ENCODE measurements at places on chromosomes 11 and 22.

- peak; percentile 21 for DNase-seq
These were observed 147.3 kb downstream of the CCDC34 start for GRCh38 chr11:27215471-27216269.

- DNase-seq = no peak
These were observed 54.0 kb downstream of the SLC36A4 start for GRCh38 chr11:93143800-93144199.

DNA sequence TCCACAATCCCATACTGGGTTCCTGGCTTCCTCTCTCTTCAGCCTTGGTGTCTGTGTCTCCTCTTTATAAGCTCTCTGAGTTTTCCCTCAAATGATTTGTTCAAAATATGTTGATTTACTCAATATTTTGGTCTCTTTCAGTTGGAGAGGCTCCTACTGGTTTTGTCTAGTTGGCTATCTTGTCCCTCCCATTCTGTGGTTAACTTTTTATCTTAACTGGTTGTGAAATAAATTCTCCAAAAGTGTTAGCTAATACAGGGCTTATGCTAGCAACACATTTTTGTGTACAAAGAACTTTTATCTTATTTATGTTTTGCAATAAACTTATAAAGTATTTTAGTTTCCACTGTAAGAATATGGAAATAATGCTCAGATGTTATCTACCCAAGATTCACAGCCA is 200.9 kb downstream of the AASDHPPT start:
- DNase-seq = no peak

- DNase-seq = no peak
These were observed 23.9 kb downstream of the SLC22A12 start for GRCh38 chr11:64614917-64615316.

DNA sequence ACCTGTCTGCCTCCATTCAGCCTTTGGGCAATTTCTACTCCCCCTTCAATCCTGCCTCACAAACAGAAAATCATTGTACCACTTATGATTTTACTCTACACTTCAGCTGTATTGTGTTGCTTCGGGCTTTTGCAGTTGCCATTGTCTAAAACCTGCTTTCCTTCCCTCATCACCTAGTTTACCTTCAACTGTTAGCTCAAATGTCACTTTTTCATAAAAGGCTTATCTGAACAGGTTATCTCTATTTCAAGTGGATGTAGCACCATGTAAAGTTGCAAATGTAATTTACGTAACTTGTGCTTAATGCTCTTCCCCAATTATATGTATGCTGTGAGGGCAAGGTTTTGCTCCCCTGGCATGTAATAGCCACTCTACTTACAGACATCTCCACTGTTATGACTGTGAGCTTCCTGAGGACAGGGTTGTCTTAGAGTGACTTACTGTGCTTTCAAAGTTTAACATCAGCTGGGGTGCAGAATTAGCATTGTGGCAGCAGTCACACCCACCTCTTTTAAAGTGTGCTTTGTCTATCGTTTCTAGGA is 5.4 kb downstream of the RPS25 start:
- DNase-seq = no peak

DNA sequence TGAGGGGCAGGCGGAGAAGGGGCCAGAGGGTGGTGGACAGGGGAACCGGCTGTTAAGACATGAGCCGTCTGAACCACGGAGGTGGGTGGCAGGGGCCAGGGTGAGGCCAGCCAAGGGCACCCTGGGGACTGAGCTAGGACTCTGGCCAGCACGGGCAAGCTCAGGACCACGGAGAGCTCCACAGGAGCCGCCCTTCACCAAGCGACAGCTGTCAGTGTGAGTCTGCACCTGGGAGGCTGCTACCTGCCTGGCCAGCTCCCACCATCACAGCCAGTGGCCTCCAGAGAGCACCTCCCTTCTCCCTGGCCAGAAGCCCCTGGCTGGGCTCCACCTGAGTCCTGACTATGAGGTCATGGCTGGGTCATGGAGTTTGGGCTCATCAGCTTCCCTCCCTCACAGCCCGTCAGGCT is 21.6 kb downstream of the MGAT3 start:
- no peak for DNase-seq

GRCh38 chr22:30742291-30743256 is 47.9 kb downstream of the OSBP2 start:
- peak; percentile 16 for DNase-seq

DNA sequence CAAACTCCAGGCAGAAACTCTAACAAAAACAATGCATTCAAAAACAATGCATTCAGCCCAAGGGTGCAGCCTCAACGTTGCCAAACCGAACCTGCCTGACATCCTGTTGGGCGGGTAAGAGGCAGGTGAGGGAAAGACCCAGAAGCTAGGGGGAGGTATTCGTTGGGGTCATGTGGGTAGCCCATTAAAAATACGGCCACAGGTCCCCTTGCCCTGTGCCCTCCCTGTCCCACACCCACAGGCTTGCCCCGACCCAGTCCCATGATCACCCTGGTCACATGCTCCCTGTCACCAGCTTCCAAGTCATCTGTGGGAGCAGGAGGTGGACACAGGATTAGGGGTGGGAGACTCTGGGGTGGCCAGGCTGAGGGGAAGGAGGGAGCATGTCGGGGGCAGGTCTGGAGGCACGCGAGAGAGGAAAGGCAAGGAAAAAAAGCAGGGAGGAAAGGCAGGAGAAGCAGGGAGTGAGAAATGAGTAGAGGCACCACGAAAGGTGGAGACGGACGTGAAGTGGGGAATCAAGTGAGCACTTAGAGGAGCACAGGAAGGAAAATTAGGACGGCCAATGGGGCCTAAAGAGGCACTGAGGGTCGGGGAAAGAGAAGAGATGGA is 683 bp downstream of the PLA2G6 start:
- no peak for DNase-seq

DNA sequence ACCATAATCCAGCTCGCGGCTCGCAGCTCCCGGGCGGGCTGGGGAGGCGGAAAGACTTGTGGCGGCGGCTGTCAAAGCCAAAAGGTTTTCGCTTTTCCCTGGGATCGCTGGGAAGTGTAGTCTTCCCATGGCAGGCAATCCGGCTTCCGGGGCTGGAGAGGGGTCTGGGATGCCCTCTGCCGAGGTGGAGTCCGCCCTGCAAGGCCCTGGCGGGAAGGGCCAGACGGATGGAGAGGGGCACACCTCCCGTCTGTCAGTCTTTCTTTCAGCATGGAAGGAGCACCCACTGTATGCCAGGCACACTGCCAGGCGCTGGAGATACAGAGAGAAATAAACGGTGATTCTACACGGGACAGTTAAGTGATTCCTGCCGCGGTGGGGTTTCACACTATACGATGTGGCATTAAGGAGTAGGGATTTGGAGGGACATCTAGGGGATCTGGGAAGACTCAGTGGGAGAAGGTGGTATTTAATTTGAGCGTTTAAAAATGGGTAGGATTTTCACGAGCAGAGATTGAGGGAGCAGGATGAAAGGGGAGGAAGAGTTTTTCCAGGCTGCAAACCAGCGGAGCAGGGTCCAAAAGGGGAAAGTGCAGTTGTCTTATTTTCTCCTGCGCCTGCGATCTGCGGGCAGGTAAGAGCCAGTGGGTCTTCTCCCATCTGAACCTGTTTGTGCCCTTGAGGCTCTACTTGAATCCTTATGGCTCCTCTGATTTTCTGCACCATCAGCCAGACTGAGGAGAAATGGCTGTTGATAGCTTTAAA is at the start of gene BACE1:
Gene BACE1 (minus strand): TSS at position 60 of the 765 bp plus-strand sequence. CDS start 461 bp downstream, outside the sequence.
- peak; percentile 86 for DNase-seq

DNA sequence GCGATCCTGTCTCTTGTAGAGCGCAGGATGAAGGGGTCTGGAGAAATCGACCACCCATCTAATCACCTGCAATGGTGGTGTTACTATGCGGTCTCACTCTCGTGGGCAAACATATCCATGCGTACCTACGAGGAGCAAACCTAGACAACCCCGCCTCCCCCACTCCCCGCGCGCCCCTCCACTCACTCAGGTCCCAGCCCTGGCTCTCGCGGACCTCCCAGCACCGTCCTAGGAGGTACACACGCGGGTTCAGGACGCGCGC is 887 bp downstream of the TRPC6 start:
- no peak for DNase-seq

DNA sequence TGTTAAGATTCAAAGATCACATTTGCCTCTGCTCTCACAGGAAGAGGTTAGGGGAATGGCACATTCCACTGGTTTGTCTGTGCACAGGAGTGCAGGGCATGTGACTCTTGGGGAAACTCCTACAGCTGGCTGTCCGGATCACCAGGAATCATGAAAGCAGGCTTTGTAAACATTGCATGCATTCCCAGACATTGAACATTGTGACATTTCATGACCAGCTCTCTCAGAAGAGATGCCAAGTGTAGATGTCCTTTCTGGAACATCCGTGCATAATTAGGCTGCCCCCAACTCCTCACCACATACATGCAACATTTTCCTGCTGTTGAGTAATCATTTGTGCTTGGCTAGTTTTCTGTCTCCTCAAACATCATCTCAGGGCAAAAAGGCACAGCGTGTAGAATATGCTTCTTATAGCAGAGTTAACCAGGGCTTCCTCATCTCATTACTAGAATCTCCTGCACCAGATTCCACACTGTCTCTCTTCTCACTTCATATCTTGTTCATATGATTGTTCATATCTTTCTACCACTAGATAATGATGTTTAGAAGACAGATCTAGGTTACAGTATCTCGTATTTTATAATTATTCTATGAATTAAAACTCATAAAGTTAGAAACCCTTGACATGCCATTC is 694.7 kb downstream of the NTM start:
- peak; percentile 99 for DNase-seq

DNA sequence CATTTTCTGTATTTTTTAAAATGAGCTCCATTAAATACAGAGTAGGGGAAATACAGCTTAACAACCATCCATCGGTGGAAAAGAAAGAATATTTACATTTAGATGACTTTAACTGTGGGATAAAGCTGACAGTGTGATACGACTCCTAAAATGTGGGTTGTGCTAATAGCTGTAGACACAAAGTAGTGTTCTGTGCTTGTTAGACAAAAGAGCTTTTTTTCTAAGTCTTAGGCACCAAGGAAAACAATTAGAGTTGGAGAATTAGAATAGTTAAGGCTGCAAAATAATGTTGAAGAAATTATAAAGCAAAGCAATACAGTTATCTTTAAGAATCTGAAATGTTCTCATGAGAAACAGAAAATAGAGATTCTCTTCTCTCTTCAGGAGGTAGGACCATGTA is 307.7 kb upstream of the KIRREL3 start:
- DNase-seq = no peak

GRCh38 chr11:72240461-72241290 is 3.3 kb downstream of the PHOX2A start:
- DNase-seq = no peak

GRCh38 chr22:25680956-25681355 is 61.0 kb upstream of the MYO18B start:
- DNase-seq = peak; percentile 18

DNA sequence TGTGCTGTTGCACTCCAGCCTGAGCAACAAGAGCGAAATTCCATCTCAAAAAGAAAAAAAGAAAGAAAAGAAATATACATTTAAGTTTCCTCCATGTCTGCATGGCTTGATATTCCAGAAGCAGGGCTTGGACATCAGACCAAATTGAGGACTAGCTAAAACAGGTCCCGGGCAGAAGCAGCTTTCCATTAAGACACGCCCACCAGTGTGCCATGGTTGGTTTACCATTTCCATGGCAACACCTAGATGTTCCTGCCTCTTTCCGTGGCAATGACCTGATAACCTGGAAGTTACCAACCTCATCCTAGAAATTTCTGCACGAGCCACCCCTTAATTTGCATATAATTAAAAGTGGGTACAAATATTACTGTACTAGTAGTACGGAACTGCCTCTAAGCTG is 111.3 kb downstream of the NAT10 start:
- DNase-seq = no peak

DNA sequence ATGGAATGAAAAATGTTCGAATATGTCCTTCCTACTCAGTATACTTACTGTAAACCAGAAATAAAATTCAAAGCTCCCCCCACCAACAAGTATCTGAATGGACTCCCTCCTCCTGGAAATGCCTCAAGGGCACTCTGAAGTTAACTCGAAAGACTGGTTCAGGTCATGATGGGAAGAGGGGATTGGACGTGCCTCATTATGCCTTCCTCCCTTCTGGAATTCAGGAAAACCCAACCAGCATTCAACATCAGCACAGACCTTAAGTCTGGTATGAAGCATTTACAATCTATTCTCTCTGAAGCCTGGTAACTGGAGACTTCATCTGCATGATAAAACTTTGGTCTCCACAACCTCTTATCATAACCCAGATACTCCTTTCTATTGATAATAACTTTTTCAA is 428.3 kb upstream of the RAG2 start:
- no peak for DNase-seq

DNA sequence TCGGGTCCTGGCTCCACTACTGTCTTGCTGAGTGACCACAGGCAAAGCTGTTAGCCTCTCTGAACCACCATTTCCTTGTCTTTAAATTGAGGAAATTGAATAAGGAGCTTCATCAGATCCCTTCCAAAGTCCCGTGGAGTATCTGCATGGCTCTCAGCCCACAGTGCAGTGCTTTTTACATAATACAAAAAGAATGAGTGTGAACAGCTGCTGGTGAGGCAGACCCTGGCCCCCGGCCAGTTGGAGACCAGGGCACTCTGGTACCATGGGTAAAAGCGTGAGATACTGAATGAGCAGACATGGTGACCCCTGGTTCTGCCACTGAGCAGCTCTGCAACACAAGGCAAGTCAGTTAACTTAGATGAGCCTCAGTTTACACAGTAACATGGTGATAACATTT is 86.8 kb downstream of the GALNT18 start:
- no peak for DNase-seq

GRCh38 chr11:65571940-65572339 is 398 bp upstream of the FAM89B start:
- DNase-seq = peak; percentile 54

GRCh38 chr11:34356130-34356529 is 1.7 kb downstream of the ABTB2 start:
- DNase-seq = no peak

- DNase-seq = no peak
These were observed 20.8 kb downstream of the EMID1 start for GRCh38 chr22:29226351-29226981.

- peak; percentile 21 for DNase-seq
These were observed 116.2 kb downstream of the FAT3 start for GRCh38 chr11:92340839-92341238.
